ENCODE measurements at places on chromosomes 1 and 21.

GRCh38 chr1:235817101-235817728 is 49.5 kb downstream of the LYST start:
- no peak for DNase-seq

DNA sequence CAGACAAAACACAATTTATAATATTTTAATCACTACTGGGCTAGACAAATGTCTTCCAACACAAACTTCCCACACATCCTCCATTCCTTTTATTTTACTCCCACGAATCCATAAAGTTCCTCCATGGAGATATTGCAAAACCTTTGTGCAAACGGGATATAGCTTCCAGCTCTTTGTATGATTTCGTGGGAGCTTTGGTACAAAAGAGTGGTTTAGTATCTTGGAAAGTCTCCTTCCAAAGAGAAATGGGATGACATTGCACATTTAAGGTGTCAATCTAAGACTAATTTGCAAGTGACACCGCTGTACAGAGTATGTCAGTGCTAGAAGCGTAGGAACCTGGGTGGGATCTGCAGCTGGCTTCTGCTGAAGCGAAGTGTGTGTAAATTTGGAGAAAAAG is 455.2 kb upstream of the RUNX1 start:
- DNase-seq = no peak

DNA sequence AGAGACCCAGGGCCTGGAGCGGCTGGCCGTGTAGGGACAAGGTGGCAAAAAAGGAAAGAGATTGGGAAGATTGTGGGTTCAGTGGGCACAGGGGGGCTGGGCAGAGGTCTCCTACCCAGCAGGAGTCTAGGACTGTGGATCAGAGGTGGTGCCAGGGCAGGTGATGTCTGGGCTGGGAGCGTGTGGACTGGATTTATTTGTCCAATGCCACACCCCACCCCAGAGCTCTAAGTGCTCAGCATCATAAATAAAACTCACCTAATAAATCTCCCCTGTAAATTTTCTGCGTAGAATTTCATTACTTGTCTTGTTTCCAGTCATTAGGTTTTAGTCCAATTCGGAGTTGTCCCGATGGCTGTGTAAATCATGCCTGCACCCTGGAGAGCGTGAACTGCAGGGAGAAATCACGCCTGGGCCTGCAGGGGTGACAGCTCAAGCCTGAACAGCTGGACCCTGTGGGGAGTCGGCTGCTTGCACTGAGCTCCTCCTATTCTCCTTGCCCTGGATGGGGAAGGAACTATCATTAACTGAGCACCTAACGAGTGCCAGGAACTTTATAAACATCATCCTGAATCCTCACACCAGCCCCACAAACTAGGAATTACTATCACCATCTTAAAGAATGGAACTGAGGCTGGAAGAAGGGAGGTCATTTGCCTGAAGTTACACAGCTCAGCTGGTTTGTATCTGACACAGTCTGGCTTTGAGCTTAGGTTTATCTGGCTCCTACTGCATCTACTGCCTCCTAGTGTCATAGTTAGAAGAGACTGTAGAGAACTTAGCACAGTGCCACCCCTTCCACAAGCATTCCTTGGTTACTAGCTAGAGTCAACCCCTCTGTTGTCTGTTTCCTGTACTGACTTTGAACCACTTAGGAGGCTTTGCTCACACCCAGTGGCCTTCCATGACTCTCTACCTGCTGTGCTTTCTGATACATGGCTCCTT is 25.0 kb upstream of the POU3F1 start:
- DNase-seq = no peak

DNA sequence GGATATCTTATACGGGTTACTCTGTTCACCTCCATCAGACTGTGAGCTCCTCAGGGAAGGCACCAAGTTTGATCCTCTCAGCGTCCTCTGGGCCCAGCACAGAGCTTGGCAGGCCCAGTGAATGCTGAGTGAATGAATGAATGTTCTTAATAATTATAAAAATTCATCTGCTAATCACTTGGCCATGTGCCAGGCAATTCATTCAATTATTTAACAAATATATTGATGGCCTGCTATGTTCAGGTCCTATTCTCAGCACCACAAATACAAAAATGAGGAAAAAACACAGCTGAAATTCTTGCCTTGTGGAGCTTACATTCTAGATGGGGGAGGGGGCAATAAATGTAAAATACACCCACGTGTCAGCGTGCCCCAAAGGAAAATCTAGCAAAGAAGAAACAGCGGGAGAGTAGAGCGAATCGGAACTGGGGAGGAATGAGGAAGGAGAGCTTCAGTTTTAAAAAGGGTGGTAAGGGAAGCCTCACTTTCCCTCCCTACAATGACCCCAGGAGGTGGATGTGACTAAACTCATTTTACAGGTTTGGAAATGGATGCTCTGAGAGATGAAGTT is 15.8 kb downstream of the CDCP2 start:
- no peak for DNase-seq

- no peak for DNase-seq
These were observed 22.4 kb downstream of the EDN2 start for GRCh38 chr1:41461790-41462679.

DNA sequence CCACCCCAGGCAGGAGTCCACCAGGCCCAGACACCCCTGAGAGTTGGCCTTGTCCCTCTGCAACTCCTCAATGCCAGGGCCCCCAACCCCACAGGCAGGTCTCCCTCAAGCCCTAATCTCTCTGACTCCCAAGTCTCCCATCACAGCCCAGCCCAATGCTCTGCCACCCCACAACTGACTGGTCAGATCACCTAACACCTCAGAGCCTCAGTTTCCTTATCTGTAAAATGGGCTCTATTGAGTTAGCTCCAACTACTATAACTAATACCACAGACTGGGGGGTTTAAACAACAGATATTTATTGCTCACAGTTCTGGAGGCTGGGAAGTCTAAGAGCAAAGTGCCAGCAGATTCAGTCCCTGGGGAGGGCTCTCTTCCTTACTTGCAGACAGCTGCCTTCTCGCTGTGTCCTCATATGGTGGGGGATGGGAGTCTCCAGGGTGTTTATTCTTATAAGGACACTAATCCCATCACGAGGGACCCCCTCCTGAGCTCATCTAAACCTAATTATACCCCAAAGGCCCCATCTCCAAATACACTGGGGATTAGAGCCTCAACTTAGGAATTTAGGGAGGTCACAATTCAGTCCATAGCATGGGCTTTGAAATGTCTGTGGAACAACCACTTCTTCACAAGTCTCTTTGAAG is 34.9 kb upstream of the ZC3H12A start:
- no peak for DNase-seq

GRCh38 chr1:20154301-20154831 is 15.2 kb downstream of the PLA2G2F start:
- DNase-seq = no peak

DNA sequence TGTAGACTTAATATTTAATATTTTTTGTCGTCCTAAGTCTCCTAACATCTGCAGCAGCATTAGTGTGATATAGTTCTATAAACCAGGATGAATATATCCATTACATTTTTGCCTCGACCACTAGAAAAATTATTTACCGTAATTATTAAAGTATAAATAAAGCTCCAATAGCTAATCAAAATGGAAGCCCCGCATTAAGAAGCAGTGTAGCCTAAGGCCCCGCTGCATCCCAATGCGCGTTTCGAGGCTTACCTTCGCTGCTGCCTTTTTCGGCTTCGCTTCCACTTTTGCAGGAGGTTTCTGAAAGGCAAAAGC is 891 bp downstream of the HMGN1 start:
- no peak for DNase-seq

DNA sequence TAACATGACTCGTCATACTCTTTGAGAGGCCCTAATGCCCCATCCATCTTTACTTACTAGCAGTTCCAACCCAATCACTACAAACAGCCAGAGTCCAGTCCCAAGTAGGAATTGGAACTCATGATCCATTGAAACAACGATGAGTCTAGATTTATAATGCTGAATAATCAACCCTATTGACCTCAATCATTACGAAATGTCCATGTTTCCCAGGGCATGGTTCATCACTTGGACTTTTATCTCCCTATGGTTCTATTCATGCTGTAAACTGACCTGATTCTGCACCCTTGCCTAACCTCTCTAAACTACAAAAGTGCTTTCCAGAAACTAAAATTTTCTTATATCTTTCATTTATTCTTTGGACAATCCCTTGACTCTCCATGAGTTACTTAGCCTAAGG is 840.0 kb upstream of the B3GALT2 start:
- no peak for DNase-seq

DNA sequence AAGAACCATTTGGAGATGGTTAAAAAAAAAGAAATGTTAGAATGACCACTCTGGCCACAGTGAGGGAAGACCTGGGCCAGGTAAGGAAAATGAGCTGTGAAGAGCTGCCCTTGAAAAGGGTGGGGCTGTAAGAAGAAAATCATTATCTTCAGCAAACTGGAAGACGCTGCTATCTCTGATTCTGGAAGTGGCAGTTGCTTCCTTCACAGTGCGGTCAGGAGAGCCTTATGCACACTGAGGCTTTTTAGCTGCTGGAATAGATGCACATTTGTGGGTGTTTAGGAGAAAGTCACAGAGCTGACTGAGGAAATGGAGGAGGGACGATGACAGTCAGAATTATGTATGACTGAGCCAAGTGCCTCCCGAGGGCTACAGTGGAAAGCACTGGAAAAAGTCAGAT is 91.6 kb downstream of the TBX19 start:
- DNase-seq = no peak

- no peak for DNase-seq
These were observed 70.4 kb upstream of the VCAM1 start for GRCh38 chr1:100649146-100649545.

DNA sequence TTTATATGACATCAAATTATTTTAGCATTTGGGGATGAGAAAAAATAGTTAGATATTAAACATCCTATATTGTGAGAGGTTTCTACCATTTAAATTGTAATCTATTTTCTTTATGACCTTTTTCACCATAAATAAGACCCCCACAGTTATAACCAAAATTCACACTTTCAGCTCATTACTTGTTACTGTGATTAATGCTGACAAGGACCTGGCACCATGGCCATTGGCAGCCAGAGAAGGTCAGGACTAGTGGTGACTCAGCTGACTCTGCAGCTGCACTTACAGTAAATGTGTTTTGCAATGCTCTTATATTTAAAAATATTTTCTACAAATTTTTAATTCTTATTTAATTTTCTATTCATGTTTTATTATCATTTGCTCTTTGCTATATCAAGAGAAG is 133.3 kb upstream of the C1orf105 start:
- no peak for DNase-seq

DNA sequence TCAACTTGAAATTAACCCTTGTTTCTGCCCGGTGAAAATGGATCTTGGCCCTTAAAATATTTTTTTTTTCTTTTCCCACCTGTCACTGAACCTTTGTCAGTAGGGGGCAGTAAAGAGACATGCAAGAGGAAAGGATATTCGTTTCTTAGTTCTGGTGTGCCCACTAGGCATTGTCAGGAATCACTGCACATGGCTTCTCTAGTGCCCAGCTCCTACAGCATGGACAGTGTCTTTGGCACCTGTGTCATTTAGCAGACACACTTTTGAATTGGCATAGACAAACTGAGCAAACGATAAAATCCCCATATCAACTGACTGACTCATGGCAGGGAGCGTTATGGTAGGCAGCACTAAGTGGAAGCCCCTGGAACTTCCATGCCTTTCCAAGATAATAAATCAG is 1048.1 kb downstream of the BRINP3 start:
- DNase-seq = no peak

DNA sequence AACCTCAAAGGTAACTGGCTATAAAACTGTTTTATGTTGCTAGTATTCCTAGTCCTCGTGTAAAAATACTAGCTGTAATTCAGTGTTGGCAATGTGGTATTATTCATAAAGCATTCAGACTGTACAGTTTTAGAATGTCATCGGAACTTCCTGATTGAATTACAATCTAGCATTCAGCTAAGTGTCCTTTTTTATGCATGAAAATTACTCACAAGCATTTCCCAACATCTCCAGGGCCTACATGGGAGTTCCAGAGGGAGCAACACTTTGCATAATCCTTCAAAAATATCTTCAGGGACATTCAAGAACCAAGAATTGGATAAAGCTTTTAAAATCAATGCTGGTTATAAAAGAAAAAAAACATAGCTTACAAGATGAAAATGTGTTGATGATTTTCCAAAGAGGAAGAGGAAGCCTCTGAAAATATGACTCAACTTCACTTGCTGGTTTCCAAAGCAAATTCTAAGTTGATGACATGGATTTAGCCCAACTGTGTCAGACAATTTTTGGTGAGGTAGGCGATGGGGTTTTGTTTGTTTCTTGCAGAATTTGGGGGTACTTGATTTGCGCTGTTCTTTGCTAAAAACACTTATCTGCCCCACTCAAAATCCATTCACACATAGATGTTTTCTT is 137.8 kb downstream of the SLC44A5 start:
- DNase-seq = no peak

DNA sequence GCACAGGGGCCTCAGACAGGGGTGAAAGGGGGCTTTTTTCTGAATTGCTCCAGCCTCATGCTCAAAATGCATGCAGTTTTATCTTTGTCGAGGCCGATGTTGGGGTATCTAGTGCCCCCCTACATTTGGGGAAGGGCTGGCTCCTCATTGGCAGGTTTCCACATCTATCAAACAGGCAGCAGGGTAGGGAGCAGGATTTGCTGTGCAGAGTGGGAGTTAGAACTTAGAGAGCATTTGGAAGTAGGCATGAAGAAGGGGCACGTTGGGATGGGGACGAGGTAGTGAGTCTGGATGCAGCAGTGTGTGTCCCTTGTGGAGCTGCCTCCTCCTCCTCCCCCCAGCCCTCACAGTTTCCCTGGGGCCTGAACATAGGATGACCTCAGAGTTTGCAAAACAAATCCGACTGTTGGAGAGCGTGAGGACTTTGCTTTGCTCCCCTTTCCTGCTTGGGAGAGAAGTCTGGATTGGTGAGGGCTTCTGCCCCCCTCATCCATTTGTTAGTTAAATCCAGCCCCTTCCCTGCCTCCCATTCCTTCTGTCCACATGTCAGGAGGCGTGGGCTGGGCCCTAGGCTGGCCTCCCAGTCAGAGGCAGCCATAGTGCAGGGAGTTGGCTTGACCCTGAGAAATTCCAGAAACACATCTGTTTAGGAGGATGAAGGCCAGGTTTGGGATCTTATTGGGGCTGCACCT is 36.9 kb upstream of the GPR37L1 start:
- no peak for DNase-seq

GRCh38 chr1:225485226-225485625 is 57.4 kb upstream of the LBR start:
- DNase-seq = no peak

- DNase-seq = no peak
These were observed 1.7 kb downstream of the HSPG2 start for GRCh38 chr1:21935393-21935804.

DNA sequence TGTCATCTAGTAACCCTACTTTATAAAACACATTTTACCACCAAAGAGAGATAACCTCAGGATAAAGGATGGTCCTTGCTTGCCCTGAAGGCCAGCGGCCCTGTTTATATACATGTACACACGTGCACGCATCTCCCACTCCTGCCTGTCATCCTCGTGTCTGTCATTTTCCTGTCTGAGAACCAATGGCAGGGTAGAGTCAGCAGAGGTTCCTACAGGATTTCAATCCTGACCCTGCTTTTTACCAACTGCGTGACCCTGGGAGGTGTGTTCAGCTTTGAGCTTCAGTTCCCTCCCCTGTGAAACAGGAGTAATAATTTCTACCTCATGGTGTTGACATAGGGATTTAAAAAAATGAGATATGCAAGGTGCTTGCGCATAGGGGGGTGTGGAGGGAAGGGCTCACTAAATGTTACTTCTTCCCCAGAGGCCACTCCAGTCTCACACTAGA is 12.3 kb upstream of the RASSF5 start:
- DNase-seq = no peak

GRCh38 chr1:60280256-60280655 is 206.7 kb upstream of the C1orf87 start:
- DNase-seq = no peak
